Right ventricle myocardium superior (tissue), 1 donor: ENCODE measurements at places on chromosomes 1 and 21. TPM values are rescaled to one million over a fixed set of nuclear protein-coding genes. Genes with fewer than 3 reads are reported as not detected.

Gene ADAMTS5
- total RNA-seq, result 4.0 TPM

Gene SPATA21
- not detected for total RNA-seq

Gene SELL
- total RNA-seq, result 0.89 TPM

Gene GRHL3
- not detected for total RNA-seq

Gene ARHGAP30
- total RNA-seq, result 3.3 TPM

Gene TPTE
- not detected for total RNA-seq

Gene PDE4B
- 10.6 TPM for total RNA-seq

Gene MIGA1
- total RNA-seq, result 8.7 TPM

Gene HIVEP3
- total RNA-seq, result 6.4 TPM

Gene ETV3L
- total RNA-seq, result not detected

Gene GPR161
- 3.1 TPM for total RNA-seq

Gene SPRR1B
- not detected for total RNA-seq

Gene THEM4
- 17.0 TPM for total RNA-seq

Gene ATP6V0B
- total RNA-seq, result 80.9 TPM

Gene CHRNB2
- total RNA-seq, result not detected

Gene ZBTB18
- 29.9 TPM for total RNA-seq

Gene TOR1AIP1
- total RNA-seq, result 35.3 TPM

Gene MTR
- 47.2 TPM for total RNA-seq

Gene SPRR2A
- not detected for total RNA-seq

Gene FAAH
- total RNA-seq, result 4.8 TPM

Gene UBXN10
- total RNA-seq, result 2.2 TPM

Gene SPRR1A
- not detected for total RNA-seq
